ENCODE measurements at places on chromosomes 4 and X.

GRCh38 chr4:126678618-126679017 is 954.1 kb upstream of the INTU start:
- DNase-seq = no peak

GRCh38 chr4:87196927-87197326 is 23.5 kb downstream of the KLHL8 start:
- no peak for DNase-seq

GRCh38 chrX:133947996-133948395 is 37.4 kb downstream of the GPC3 start:
- DNase-seq = no peak

DNA sequence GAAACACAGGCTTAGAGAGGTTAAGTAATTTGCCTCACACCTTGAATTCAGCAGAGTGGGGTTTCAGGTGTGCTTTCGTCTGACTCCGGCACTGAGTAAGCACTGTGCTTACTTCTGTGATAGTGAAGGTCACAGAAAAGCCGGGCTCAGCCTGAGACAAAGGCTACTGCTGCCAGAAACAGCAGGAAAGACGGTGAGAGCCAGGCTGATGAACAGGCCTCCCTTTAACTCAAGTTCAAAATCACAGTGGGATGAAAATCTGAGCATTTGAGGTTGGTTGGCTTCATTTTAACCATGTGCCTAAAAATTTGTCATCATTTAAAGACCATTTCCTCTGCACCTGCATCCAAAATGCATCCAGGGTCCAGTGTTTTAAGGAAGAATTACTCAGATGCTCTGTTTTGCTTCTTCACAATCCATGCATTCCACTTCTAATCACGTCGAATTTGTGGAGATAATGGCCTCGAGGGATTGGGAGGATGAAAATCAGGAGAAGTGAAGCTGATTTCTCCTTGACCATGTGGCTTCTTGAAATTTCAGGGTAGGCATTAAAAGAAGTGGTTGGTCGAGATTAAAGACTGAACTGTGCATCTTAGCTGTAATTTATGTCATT is 121.2 kb upstream of the LNX1 start:
- no peak for DNase-seq

DNA sequence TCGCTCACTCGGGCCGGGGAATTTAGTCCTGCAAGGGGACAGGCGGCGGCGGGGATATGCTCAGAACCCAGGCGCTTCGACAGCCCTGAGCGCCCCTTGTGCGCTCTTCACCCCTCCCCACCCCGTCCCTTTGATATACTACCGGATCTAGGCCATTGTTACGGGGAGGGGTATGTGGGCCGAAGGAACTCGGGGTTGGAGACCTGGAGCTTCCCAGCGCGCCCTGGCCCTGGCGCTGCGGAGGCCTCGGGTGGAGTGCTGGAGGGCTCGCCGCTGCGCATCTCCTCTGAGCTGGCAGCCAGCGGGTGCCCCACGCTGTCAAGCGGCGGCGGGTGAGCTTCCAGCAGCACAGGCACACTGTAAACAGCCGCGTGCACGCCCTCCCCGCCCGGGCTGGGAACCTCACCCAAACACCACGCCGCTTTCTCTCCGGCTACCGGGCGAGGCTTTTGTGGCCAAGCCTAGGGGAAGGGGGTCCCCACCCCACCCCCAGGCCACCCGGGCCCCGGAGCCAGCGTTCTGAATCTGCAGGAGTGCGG is 54.5 kb upstream of the BCOR start:
- no peak for DNase-seq

GRCh38 chr4:24319387-24319786 is 265.0 kb downstream of the DHX15 start:
- no peak for DNase-seq

DNA sequence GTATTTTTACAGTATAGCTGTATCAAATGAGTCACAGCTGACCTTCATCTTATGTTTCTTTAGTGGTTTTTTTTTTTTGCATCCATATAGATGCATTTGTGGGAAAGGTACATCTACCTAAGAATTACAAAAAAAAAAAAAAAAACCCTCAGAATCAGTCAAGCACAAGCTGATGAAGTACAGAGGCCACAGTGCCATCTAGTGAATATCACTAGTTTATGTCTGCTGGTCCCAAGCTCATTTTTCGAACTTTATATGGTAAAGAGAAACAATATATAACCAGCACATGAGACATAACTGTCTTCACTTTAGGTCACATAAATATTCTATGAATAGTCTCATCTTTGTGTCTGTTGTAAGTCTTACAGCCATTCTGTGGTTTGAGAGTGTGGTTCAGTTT is 220.1 kb downstream of the DLG3 start:
- peak; percentile 1 for DNase-seq

GRCh38 chrX:56026815-56027214 is 205.3 kb upstream of the KLF8 start:
- no peak for DNase-seq

GRCh38 chrX:112056886-112057285 is 25.7 kb downstream of the TRPC5 start:
- no peak for DNase-seq

DNA sequence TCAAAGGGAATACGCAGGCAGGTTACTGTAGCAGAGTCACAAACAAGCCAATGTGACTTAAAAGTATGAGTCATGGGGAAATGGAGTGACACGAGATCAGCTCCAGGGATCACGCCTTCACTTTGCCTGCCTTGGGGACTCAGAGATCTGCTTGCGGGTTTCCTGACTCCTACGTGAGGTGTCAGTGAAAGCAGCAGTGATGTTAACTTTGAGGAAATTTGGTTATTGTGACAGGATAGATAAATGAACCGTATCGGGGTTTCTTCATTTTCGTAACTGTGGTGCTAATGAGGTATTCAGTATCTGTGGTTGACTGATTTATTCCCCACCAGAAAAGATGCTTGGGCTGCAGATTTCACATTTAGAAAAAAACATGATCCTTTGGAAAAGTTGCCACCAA is 383.3 kb upstream of the ZFP42 start:
- DNase-seq = no peak

DNA sequence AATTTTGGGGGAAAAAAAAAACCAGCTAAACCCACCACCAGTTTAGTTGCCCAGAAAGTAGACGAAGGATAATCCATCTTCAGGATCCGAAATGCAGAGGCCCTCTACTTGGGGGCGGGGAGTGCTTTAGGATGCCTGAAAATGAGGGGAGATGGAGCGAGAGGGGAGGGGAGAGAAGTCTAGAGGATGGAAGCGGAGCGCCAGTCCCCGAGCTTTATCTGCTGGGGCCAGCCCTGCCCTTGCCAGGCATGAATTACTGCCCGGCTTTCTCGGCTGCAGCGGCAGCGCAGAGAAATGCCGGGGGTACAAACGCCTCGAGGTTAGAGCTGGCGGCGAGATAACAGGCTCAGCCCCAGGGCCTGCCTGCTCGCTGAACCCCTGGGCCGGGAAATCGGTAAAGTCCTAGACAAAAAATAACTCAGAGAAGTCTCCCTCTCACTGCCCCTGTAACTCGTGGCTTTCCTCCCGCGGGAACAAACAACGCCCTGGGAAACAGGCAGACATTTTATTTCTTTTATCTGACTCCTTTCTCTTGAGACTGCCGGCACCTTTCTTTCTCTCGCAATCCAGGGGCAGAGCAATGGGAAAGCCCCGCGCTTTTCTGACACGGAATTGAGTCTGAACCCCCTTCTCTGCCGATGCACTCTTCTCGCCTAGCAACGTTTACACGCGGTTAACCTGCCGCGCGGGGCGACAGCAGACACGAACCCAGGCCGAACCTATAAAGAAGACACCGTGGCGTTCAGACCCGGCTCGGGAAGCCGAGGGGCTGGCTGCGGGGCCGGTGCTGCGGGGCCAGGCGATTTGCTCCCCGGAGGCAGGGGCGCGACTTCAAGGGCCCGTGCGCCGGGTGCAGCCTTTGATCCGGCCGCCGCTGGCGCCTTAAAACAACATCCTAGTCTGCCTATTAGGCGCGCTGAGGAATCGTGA is 3.1 kb upstream of the MSX1 start:
- DNase-seq = no peak

DNA sequence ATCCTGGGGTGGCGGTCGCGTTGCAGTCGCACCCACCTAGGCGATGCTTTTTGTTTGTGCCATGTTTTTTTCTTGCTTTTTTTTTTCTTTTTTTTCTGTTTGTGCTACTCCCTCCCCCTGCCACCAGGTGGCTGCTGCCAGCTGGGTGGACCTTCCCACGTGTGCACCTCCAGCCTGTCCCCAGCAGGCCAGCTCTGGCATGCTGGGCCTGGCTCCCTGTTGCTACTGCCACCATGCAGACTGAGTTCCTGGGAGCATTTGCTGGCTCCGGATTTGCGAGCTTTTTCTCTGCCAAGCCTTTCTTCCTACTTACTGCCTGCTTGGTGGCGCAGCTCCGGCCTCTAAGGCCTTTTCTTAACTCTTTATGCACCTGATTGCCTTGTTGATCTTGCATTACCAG is 161.2 kb upstream of the WDFY3 start:
- DNase-seq = no peak

DNA sequence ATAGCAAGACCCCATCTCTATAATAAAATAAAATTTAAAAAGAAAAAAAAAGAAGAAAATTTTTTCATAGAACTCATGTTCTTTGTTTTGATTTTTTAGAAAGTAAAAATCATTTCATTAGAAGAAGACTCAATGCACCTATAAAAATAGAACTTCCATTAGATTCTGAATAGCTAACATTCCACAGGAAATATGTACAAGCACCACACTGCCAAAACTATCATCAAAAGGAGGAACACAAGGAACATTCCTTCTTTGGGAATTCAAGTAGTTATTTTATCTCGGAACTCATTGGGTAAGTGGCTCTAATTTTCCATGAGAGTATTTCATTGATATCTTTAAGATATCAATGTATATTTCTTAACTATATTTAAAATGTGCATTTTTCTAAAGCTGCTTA is 157.6 kb downstream of the CAMK2D start:
- DNase-seq = no peak

DNA sequence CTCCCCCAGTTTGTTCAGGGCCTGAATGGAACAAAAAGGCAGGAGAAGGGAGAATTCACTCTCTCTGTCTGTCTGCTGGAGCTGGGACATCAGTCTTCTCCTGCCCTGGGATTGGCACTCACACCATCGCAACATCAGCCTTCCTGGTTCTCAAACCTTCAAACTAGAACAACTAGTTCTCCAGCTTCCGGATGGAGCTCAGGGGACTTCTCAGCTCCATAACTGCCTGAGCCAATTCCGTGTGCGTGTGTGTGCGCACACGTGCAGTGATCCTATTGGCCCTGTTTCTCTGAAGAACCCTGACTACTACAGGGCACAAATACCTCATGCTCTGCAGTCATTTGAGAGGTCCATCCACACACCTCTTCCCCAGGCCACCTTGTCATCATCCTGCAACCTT is 18.7 kb upstream of the MAN2B2 start:
- no peak for DNase-seq

- no peak for DNase-seq
These were observed 95.7 kb downstream of the DRD5 start for GRCh38 chr4:9877123-9877522.

- no peak for DNase-seq
These were observed 1279.7 kb upstream of the ADGRL3 start for GRCh38 chr4:59920416-59920815.

DNA sequence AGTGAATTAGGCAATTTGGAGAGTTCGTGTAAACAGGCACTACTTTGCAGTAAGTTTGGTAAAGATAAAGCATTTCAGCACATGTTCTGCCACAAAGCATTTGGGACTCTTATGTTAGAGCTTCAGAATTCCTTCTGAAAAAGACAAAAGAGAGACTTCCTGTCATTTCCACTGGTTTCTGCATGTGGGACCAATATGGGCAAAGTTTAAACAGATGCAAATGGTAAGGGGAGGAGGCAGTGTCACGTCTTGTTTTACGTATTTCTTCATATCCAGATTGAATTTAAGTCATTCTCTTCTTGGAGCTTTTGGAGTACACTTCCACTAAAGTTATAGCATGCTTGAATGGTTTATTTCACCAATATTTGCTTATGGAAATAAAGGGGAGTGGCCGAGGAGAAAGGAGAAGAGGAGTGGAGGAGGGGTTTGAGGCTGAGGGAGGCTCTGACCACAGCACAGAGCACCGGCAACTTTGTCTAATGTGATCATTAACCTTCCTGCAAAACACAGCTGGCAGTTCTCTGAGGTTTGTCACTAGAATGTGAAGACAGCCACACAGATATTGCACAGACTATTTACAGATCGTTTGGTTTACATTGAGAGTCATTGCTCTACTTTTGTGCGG is at the start of gene APELA:
APELA (plus strand) TSS at position 479 of the 625 bp plus-strand sequence. CDS start 154 bp downstream, outside the sequence.
- no peak for DNase-seq

- no peak for DNase-seq
These were observed 58.0 kb downstream of the VGLL1 start for GRCh38 chrX:136589966-136590365.

DNA sequence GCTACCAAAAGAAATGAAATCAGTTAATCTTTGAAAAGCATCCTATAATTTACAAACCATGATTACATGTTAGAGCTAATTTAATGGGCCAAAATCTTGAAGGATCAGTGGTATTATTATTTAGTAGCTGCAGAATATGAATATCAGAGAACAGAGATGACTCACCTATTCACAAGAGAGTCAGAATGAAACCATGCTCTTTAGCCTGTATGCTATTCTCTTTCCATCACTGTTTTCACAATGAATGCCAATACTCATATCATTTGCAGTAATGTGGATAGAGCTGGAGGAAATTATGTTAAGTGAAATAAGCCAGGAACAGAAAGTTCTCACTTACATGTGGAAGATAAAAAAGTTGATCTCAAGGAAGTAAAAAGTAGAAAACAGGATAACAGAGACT is 414.1 kb downstream of the CENPC start:
- no peak for DNase-seq

DNA sequence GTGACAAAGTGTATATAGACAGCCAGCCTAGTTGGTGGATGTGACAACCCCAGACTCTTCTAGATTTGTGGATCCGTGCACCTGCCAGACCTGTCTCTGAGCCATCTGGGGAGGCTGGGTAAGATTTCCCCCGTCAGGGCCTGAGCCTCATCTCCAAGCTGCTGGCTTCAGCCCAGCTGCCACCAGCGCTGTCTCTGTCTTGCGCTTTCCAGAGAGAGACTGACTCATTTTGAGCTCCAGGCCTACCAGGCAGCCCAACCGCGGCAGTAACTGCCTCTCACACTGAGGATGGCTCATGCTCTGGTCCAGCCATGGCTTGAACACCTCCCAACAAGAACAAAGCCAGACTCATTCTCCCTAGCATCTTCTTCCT is 26.4 kb downstream of the NOP14 start:
- peak; percentile 83 for DNase-seq

GRCh38 chrX:69016293-69016941 is 148.8 kb downstream of the PJA1 start:
- DNase-seq = no peak

All from brain microvascular endothelial cell (primary cell).